ENCODE measurements at places on chromosomes 7 and 10.
A peak's percentile ranks its signal among the peaks of the same experiment; 100 is the strongest.

GRCh38 chr7:155469311-155470185 lies 11.6 kb downstream of the EN2 start:
- DNase-seq, result peak; percentile 29

GRCh38 chr7:12573885-12574284 lies 3.4 kb downstream of the SCIN start:
- DNase-seq, result no peak

DNA sequence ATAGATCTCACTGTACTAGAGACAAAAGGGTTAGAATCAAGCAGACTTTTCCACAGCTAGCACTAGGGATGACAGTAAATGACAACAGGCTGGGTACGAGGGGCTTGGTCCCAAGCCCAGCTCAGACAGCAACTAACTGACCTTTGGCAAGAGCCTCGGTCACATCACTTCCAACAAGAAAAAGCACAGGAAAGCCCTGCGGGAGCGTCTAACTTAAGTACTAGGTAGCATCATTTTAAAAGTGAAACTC lies 22.8 kb downstream of the CALML3 start:
- DNase-seq, result no peak

DNA sequence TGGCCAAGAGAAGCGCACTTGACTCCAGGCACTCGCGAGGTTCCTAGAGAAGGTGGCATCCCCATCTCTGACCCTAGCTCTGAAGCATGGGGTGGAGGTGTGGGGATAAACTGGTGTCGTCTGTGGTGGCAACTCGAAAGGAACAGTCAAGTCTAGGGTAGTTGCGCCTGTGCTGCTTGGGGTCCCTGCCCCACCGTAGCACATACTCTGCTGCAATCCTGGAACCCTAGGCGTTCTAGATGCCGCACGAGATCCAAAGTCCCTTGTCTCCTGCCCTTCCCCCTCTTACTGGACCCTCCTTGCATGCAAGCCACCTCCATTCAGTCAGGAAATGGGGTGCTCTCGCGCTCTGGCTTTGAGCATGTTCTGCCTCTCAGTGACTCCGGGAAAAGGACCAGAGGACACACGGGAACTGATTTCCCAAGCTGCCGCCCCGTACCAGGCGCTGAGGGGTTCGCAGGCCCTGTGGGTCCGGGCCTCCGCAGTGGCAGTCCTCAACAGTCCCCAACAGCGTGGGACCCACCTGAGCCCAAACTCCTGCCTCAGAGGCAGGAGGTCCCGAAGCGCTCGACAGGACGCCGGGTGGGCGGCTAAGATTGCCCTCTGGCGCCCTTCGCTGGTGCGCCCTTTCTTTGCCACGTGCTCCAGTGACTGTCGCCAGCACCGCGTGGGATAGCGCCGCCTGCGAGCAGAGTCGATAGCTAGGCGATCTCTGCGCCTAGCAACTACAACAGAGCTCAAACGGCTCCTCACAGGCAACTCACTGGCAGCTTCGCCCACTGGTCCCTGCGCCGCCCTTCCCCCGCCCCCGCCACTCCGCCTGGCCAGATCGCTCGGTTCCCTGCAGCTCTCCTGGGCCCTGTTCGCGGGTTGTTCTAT lies 452.0 kb downstream of the REEP3 start:
- DNase-seq, result no peak

DNA sequence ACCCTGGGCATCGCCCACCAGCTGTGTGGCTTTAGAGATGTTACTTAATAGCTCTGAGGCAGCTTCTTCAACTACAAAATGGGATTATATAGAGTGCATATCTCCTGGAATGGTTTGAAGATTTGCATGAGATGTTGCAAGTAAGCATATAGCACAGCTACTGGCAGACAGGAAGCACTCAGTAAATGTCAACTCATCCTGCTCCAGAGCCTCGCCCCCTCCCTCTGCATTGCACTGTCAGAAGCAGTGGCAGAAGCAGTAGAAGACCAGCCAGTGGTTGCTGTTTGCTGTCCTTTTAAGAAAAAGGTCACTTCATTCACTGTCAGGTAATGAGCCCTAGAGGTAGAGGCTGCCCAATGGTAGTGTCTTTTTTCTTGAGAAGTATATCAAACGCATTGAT lies 180.0 kb upstream of the GHITM start:
- DNase-seq, result no peak

- DNase-seq, result no peak
Measured at GRCh38 chr7:155222061-155222460, 75.6 kb upstream of the INSIG1 start.

GRCh38 chr7:38169847-38170246 lies 8.2 kb upstream of the STARD3NL start:
- DNase-seq, result no peak

DNA sequence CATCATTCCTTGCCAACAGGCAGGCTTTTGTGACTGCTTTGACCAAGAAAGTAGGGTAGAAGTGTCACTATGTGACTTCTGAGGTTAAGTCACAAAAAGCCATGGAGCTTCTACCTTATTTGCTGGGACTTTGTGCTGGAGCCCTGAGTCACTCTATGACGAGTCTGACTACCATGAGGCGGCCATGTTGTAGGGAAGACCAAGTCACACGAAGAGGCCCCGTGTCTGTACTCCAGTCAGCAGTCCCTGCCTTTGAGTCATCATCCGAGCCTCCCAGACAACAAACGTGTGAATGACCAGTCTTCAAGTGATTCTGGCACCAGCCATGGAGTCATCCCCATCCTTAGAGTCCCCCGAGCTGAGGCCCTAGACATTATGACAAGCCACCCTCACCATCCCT lies 3.5 kb upstream of the MYL10 start:
- DNase-seq, result no peak

- DNase-seq, result no peak
Measured at GRCh38 chr10:63515002-63515763, 6.0 kb upstream of the REEP3 start.

DNA sequence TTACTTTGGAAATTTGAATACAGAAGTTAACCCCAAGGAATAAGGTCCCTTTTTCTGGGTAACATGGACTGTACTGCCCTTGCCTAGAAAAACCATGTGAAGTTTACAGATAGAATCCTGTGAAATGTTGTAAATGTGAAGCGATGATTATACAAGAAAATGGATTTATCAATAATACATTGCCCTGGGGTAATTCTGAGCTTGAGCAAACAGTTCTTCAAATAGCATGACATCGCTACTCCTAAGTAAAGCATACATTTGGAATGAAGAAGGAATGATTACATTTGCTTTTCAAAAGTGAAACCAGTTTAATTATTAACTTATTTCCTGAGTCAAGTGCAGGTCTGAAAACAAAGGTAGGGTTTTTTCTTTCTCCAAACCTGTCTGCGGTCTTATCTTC lies 43.3 kb upstream of the FZD8 start:
- DNase-seq, result no peak

DNA sequence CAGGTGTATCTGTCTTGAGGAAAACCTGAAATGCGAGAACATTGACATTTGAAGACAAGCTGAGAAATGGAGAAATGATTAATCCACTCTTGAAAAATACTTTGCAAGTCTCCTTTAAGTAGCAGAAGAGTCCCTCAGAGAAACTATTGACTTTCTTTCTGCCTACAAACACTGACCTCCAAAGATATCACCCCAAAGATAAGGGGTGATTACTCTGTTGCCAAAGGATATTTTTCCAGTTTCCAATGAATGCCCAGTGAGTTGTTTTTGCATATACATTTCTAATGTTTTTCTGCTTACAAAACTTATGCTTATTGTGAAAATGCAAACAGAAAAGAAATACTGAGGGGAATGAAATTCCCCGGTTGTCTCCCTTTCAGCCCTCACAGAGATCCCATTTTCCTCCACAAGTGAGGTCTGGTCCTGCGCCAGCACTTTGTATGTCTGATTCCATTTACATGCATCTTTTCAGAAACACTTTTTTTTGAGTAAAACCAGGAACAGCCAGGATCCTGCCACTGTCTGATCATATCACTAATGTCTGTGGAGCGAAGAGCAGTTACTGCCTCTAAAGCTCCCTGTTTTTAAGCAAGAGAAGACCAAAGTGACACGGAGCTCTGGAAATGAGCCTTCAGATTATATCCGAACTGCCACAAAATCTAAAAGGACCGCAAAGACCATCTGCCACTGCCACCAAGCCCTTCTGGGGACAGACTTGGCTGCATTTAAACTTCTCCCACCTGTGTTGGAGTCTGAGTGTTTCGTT lies 82.9 kb upstream of the PDCD4 start:
- DNase-seq, result no peak

DNA sequence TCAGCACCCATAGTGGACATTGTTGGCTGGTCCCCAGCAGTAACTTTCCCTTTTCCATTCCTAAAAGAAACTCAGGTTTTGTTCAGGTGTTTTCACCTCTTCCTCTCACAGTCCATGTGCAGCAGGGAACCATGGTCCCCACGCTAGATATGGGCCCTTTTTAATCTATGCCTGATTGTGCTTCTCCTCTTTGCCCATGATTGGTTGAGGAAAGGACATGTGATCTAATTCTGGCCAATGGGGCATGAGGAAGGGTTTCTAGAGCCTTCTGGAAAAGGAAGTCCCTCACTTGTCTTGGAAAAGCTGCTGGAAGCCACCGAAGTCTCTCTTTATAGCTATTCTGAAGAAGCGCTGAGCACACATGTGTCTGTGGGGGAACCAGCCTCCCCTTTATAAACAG lies 330.7 kb downstream of the ACTR3B start:
- DNase-seq, result no peak

- DNase-seq, result no peak
Measured at GRCh38 chr10:111486346-111486745, 409.5 kb downstream of the ADRA2A start.

DNA sequence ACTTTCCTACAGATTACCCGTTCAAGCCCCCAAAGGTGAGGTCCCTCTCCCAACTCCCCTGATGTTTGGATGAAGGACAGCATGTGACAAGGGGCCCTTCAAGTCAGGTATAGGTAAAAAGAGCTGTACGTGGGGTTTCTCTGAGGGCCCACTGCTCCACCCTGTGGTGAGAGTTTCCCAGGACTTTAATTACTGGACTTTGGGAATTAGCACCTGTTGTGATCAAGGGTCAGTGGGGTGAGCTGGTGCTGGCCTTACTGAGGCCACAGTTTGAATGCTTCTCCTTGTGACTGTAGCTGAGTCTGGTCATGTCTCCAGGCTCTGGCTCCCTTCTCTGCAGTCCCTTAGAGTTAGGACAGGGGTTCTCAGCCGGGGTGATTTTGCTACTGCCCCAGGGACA lies 16.8 kb downstream of the UBE2D4 start:
- no peak for DNase-seq

Data from natural killer cell treated with Interleukin-12 subunit alpha and Interleukin-12 subunit beta and Interleukin-15 and Interleukin-18, amount 100 ng/mL, for 72 hours (primary cell).